ENCODE measurements at places on chromosomes 11 and 22.

GRCh38 chr11:32333320-32333991 lies 101.9 kb downstream of the WT1 start:
- DNase-seq, result no peak

- no peak for DNase-seq
Measured at GRCh38 chr22:32623943-32624342, 149.3 kb downstream of the FBXO7 start.

GRCh38 chr11:100229086-100229485 lies 458.0 kb upstream of the ARHGAP42 start:
- DNase-seq, result no peak

GRCh38 chr11:48029681-48030290 lies 49.4 kb downstream of the PTPRJ start:
- no peak for DNase-seq

GRCh38 chr22:37672206-37672919 lies 3.1 kb upstream of the LGALS1 start:
- no peak for DNase-seq

DNA sequence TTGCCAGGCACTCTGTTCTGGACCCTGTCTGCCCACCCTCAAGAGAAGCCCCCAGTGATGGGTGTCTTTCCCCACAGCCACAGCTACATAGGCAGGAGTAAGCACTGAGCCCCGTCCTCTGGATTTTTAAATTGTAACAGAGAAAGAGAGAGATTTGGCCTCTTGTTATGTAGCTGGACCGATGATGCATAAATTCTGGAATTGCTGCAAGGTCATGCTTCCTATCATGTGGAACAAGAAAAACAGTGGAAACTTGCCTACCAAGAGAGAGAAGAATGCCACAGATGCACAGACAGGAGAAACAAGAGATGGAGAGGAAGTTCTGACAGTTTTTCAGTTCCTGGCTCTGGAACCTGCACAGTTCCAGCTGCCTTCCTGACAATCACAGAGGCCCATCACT lies 150.2 kb downstream of the ETS1 start:
- no peak for DNase-seq

DNA sequence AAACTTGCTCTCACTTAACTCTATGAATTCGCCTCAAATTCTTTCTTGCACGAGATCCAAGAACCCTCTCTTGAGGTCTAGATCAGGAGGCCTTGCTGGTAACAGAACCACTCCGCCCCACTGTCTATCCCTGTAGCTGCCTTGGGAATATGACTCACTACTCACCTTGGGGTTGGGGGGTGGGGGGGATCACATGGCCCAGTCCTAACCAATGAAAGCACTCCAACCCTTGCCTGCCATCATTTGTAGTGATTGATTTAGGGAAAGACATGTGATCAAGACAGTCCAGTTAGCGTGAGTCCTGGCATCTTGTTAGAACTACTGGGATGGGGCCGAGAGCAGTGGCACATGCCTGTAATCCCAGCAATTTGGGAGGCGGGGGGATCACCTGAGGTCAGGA lies 4.8 kb upstream of the MRTFA start:
- DNase-seq, result no peak

DNA sequence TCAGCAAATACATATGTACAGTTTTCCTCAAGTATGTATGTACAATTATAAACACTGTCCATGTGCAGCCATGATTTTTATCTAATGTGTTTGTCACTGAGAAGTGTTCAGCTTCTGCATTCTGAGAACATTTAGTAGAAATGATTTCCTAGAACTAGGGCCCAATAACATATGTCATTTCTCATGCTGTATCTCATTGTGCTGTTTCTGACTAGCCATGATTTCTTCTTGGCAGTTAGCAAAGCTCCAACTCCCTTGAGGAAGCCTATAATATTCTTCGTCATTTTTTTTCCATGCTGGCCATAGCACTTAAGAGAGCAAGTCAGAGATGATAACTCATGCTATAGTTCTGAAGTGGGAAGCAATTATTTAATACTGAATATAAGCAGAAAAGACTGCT lies 187.8 kb downstream of the DDX10 start:
- no peak for DNase-seq

DNA sequence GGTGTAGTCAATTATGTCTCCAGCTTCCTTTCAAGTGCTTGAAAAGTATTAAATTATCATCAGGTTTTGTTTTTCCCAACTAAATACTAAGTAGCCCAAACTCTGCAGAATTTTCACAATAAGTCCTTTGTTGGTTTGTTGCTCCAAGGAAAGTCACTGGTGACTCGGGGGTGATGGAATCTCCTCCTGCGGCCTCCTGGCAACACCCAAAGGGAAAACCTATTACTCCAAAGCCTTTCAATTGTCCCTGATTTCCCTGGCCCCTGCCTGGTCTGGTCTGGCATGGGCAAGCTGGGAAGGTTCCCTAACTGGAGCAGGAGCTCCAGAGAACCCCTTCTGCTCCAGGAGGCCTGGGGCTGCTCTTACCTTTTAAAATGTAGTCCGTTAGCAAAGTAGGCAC lies 47.9 kb downstream of the FEZ1 start:
- no peak for DNase-seq

DNA sequence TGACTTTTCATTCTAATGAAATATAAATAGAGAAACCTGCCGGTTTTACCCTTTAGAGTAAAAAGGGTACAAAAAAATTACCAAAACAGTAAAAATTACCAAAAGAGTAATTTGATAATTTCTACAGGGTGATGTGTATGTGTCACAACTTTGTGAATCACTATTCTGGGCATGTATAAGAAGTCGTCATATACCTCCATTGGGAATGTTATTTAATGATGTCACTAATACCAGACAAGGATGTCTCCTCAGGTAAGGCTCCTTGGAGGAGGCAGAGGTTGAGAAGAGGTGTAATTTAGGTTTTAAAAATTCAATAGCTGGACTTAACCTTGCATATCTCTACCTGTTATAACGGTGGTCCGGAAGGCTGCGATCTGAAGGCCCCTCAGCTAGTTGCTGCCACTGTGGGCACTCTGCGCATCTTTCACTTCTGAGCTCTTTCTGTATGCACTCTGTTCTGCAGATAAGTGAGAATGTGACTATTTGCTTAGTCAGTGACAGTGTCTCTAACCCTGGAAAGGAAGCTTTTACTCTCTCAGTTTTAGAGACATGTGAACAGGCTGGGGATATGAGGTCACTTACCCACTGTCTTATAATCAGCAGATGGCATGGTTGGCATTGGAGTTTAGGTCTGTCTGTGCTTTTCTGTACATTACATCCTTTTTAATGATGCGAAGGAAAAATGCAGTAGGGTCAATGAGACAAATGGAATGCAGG lies 987 bp upstream of the NCR3LG1 start:
- no peak for DNase-seq

GRCh38 chr11:88383447-88383846 lies 45.9 kb upstream of the CTSC start:
- no peak for DNase-seq

DNA sequence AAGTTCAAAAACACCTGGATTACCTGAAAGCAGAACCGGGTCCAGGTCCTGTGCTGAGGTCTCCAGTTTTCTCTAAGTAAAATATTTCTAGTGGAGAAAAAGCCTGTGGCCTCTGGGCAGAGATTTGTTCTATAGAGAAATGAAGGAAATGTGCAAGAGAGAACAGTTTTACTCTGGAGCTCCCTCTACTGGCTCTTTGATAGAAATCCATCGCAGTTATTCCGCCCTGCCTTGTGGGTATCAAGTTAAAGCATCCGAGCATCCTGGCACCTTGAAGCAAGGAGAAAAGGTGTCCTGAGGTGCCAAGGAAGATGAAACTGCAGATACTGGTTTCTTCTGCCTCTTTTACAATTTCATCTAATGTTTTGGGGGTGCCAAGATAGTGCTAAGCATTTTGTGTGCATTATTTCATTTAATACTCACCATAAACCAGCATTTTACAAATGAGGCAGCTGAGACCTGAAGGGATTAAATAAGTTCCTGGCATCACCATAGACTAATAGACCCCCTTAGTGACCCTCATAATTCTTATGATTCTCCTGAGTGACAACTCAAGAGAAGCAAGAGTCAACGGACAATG lies 113.1 kb upstream of the HSD17B12 start:
- no peak for DNase-seq

GRCh38 chr11:22808571-22809197 lies 20.9 kb downstream of the SVIP start:
- no peak for DNase-seq
